ENCODE measurements at places on chromosomes 11 and 22. TPM values are rescaled to one million over a fixed set of nuclear protein-coding genes. Genes with fewer than 3 reads are reported as not detected.

GRCh38 chr11:117944554-117944953, 15.4 kb upstream of the TMPRSS13 start:
- H3K36me3 ChIP-seq = no peaks in the 10 kb centered on the region
- H3K27ac ChIP-seq = no peak overlapping the region
- peak; percentile 18 for DNase-seq
- peaks cover 5% of the 10 kb centered on the region for H3K4me1 ChIP-seq
- no peak overlapping the region for H3K4me3 ChIP-seq
- H3K27me3 ChIP-seq = peaks cover 20% of the 10 kb centered on the region

SSH3 gene
- 23.5 TPM for total RNA-seq

- peaks cover 59% of the 10 kb centered on the region for H3K27me3 ChIP-seq
- H3K36me3 ChIP-seq = no peaks in the 10 kb centered on the region
- DNase-seq = no peak
- no peak overlapping the region for H3K4me3 ChIP-seq
- no peak overlapping the region for H3K27ac ChIP-seq
- no peaks in the 10 kb centered on the region for H3K4me1 ChIP-seq
These were observed 125.6 kb downstream of the BRD1 start for GRCh38 chr22:49702068-49702397.

OR2AT4 gene
- not detected for total RNA-seq

GRCh38 chr11:12981676-12982522, 27.2 kb upstream of the RASSF10 start:
- no peaks in the 10 kb centered on the region for H3K4me1 ChIP-seq
- DNase-seq = no peak
- H3K27ac ChIP-seq = no peak overlapping the region
- no peaks in the 10 kb centered on the region for H3K36me3 ChIP-seq
- H3K4me3 ChIP-seq = no peak overlapping the region
- no peaks in the 10 kb centered on the region for H3K27me3 ChIP-seq

DNA sequence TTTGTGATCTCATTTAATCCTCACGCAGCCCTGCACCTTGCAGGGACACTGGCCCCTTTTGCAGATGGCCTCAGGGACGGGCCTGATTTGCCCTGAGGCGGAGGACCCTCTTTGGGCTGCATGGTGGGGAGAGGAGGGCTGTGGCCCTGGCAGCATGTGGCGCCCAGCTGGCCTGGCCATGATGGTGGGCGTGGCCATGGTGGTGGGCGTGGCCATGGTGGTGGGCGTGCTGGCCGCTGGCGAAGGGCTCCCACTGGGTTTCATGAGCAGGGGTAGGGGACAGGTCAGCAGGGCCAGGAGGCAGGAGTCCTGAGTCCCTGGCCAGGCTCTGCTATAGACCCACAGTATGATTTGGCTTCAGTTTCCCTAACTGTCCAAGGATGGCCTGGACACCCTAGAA, 13.1 kb downstream of the WNT11 start:
- DNase-seq = no peak
- no peaks in the 10 kb centered on the region for H3K27me3 ChIP-seq
- H3K27ac ChIP-seq = no peak overlapping the region
- H3K4me1 ChIP-seq = no peaks in the 10 kb centered on the region
- H3K36me3 ChIP-seq = no peaks in the 10 kb centered on the region

PHLDA2 gene
- 34.2 TPM for total RNA-seq

CEP126 gene
- 2.2 TPM for total RNA-seq

CBL gene
- 1.4 TPM for total RNA-seq

DNA sequence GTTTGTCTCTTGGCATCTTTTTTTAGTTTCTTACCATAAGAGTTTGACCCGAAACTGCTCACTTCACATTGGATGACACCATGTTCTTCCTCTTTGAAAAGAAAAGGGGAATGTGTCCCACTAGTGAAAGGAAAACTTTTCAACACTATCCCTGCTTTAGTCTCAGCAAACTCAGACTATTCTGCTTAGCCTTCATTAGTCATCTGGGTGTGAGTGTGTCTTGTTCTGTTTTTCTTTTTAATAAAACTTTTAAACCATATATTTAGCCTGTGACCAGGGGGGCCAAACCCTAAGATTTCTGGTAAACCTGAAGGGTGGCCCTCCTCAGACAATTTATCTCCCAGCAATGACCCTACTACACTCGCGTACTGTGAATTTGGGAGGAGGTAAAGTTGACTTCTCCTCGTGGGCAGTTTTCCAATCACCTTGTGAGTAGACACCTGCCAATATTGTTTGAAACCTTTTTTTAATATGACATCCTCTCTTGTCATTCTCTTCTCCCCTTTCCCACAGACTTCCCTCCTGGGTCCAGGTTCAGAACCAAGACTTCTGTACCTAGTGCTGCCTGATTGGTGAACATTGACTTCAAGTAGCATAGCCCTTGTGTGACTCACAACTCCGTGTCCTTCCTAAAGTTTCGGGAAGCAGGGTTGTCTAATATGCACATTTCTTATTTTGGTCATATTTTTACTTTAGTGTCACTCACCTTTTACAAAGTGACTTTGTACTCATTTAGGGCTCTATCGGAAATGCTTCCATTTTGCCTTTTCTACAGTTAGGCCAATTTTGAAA, 39.9 kb downstream of the DBX1 start:
- no peaks in the 10 kb centered on the region for H3K27me3 ChIP-seq
- no peak overlapping the region for H3K27ac ChIP-seq
- no peaks in the 10 kb centered on the region for H3K4me1 ChIP-seq
- DNase-seq = no peak

BEST1 gene
- total RNA-seq = 1.7 TPM

OR52N5 gene
- not detected for total RNA-seq

DNA sequence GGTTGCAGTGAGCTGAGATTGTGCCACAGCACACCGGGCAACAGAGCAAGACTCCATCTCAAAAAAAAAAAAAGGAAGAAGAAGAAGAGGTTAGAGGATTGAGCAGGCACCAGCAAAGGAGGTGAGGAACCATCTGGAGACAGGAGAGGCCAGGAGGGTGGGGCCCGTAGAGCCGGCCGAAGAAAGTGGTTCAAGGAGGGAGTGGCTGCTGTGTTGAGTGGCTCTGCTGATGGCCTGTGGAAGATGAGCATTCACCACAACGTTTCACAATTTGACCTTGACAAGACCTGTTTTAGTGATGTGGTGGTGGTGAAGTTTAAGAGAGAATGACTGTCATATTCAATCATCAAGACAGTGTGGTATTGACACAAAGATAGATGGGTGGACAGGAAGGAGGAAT, 6.8 kb upstream of the CTSD start:
- H3K4me3 ChIP-seq = no peak overlapping the region
- H3K27me3 ChIP-seq = no peaks in the 10 kb centered on the region
- peaks cover 10% of the 10 kb centered on the region for H3K4me1 ChIP-seq
- H3K27ac ChIP-seq = peak overlapping the region; percentile 80
- no peak for DNase-seq
- H3K36me3 ChIP-seq = no peaks in the 10 kb centered on the region

DNA sequence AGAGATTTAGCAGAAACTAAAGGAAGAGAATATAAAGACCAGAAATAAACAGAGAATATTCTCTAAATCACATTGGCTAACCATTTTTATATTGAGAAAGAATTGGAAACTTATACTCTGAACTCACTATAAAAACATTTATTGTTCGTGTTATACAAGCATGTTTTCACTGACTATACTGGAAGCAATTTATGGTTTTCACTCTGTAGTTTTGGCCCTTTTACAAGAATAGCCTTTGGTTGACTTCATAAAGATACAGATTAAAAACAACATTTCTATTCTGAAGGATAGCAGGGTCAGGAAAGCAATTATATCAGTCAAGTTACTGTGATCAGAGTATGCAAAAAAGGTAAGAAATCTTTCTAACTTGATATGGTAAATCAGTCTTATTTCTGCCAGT, 965.7 kb upstream of the FAT3 start:
- no peak overlapping the region for H3K27ac ChIP-seq
- no peak overlapping the region for H3K4me3 ChIP-seq

DNA sequence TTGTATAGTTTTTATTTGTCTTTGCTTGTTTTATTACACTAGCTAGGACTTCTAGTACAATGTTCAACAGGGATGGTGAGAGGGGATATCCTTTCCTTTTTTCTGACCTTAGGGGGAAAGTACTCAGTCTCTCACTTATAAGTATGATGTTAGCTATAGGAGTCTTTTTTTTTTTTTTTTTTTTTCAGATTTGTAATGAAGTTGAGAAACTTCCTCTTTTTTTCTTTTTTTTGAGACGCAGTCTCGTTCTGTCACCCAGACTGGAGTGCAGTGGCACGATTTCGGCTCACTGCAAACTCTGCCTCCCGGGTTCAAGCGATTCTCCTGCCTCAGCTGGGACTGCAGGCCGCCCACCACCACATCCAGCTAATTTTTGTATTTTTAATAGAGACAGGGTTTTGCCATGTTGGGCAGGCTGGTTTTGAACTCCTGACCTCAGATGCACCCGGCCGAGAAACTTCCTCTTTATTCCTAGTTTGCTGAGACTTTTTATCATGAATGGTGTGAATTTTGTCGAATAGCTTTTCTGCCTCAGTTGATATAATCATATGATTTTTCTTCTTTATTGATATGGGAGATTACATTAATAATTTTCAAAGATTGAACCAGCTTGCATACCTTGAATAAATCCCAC, 10.9 kb downstream of the TRIM22 start:
- H3K27me3 ChIP-seq = no peaks in the 10 kb centered on the region
- peaks cover 70% of the 10 kb centered on the region for H3K36me3 ChIP-seq
- no peak overlapping the region for H3K4me3 ChIP-seq
- H3K27ac ChIP-seq = no peak overlapping the region
- DNase-seq = no peak
- no peaks in the 10 kb centered on the region for H3K4me1 ChIP-seq

DNA sequence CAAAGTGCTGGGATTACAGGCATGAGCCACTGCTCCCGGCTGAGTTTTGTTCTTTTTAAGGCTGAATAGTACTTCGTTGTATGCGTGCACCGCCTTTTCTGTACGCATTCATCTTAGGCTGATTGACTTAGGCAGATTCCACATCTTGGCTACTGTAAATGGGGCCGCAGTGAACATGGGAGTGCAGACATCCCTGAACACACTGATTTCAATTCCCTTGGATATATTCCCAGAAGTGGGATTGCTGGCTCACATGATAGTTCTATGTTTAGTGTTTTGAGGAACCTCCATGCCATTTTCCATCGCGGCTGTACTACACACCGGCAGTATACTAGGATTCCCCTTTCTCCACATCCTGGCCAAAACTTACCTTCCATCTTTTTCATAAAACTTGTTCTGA, 10.4 kb upstream of the ZNF74 start:
- no peaks in the 10 kb centered on the region for H3K4me1 ChIP-seq
- no peaks in the 10 kb centered on the region for H3K36me3 ChIP-seq
- H3K27ac ChIP-seq = no peak overlapping the region

- no peak for DNase-seq
- no peaks in the 10 kb centered on the region for H3K27me3 ChIP-seq
- no peaks in the 10 kb centered on the region for H3K4me1 ChIP-seq
- H3K36me3 ChIP-seq = no peaks in the 10 kb centered on the region
These were observed 56.2 kb downstream of the SOX6 start for GRCh38 chr11:16299884-16300782.

DNA sequence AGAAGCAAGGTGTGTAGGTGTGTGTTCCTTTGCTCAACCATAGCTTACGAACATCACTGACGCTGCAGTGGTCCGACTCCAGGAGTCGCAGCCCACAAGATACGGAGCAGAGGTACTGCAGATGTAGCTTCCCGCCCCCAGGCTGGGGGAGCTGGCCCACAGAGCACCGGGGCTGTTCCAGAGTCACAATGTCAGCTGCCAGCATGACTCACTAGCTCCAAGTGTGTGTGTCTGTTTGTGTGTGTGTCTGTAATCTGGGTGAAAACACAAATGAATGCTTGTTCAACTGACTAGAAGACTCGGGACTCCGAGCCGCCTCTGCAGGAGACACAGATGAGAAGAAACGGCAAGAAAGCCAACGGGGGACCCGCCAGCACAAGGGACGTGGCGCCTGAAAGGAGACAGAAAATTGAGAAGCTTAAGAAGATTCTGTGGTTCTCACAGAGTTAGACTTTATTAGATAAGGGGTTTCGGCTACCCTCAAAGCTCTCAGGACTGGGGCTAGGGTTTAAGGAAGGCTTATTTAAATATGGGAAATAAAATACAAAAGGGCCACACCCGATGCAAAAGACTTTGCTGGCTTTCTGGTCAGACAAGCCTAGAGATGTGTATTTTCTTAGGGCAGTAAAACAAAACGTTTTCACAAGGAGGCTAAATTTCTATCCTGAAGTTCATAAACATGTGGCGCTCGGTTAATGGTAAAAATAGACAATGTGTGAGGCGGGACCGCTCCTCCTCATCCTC, 10.7 kb downstream of the VSIG10L2 start:
- H3K4me3 ChIP-seq = no peak overlapping the region
- DNase-seq = peak; percentile 40
- no peaks in the 10 kb centered on the region for H3K27me3 ChIP-seq

- no peaks in the 10 kb centered on the region for H3K27me3 ChIP-seq
- H3K4me1 ChIP-seq = no peaks in the 10 kb centered on the region
- no peak for DNase-seq
- no peak overlapping the region for H3K27ac ChIP-seq
- H3K36me3 ChIP-seq = peaks cover 100% of the 10 kb centered on the region
- no peak overlapping the region for H3K4me3 ChIP-seq
These were observed 17.6 kb downstream of the IRF7 start for GRCh38 chr11:598005-598680.

OR4A47 gene
- total RNA-seq = not detected

DNA sequence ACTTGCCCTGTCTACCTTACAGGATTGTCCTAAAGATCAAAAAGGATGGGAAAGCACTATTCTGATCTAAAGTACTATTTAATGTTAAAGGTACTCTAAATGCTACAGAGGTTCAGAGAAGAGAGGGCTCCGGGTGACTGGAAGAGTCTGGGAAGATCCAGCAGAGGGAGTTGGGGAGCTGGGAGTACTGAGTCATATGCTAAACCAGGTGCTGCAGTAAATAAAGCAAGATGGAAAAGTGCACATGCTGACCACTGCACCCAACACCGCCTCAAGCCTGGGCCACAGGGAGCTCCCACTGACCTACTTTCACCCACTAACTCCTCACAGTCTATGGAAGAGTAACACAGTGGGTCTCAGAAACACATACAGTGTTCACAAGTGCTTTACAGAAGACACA, 49.3 kb downstream of the WT1 start:
- H3K27ac ChIP-seq = no peak overlapping the region
- no peaks in the 10 kb centered on the region for H3K36me3 ChIP-seq
- H3K4me1 ChIP-seq = no peaks in the 10 kb centered on the region
- DNase-seq = no peak

GRCh38 chr22:19579880-19580279, 55.7 kb upstream of the CLDN5 start:
- no peak overlapping the region for H3K27ac ChIP-seq
- no peak overlapping the region for H3K4me3 ChIP-seq
- peak; percentile 74 for DNase-seq
- H3K27me3 ChIP-seq = peaks cover 39% of the 10 kb centered on the region
- no peaks in the 10 kb centered on the region for H3K36me3 ChIP-seq

- peaks cover 13% of the 10 kb centered on the region for H3K4me1 ChIP-seq
- H3K4me3 ChIP-seq = no peak overlapping the region
- H3K36me3 ChIP-seq = no peaks in the 10 kb centered on the region
- H3K27me3 ChIP-seq = no peaks in the 10 kb centered on the region
These were observed 72.9 kb downstream of the GAB2 start for GRCh38 chr11:78344676-78345075.

USP2 gene
- total RNA-seq = 2.3 TPM
